ENCODE measurements at places on chromosomes 13 and 19.

DNA sequence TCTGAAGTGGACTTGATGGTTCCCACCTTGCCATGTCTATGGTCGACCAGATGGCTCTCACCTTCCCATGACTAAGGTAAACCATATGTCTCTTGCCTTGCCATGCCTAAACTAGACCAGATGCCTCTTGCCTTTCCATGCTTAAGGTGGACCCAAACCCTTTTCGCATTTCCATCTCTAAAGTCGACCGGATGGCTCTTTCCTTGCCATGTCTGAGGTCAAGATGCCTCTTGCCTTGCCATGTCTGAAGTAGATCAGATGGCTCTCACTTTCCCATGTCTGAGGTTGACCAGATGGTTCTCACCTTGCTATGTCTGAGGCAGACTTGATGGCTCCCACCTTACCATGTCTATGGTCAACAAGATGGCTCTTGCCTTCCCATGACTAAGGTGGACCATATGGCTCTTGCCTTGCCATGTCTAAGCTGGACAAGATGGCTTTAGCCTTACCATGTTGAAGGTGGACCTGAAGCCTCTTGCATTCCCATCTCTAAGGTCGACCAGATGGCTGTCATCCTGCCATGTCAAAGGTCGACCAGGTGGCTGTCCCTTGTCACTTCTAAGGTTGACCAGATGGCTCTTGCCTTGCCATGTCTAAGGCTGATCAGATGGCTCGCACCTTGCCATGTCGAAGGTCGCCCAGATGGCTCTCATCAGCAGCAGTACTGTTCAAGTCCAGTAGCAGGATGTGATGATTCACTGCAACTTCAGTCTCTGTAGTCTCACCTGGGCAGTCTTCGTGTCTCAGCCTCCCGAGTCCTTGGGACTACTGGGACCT is 1439.4 kb downstream of the UQCRFS1 start:
- no peak for DNase-seq

- DNase-seq, result no peak
These were observed 249.5 kb downstream of the COG6 start for GRCh38 chr13:39904959-39905358.

- DNase-seq, result no peak
These were observed 714.5 kb downstream of the UQCRFS1 start for GRCh38 chr19:28498404-28498976.

DNA sequence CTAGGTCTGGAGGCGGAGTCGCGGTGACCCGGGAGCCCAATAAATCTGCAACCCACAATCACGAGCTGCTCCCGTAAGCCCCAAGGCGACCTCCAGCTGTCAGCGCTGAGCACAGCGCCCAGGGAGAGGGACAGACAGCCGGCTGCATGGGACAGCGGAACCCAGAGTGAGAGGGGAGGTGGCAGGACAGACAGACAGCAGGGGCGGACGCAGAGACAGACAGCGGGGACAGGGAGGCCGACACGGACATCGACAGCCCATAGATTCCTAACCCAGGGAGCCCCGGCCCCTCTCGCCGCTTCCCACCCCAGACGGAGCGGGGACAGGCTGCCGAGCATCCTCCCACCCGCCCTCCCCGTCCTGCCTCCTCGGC is at the start of gene SLC5A5:
Gene SLC5A5 (plus strand): TSS at position 68 of the 373 bp plus-strand sequence. CDS start 375 bp downstream, outside the sequence.
- peak; percentile 58 for DNase-seq

GRCh38 chr19:32202244-32202643 is 143.2 kb upstream of the ZNF507 start:
- DNase-seq, result no peak

GRCh38 chr13:55869648-55870047 is 1271.1 kb upstream of the PRR20A start:
- DNase-seq, result no peak

DNA sequence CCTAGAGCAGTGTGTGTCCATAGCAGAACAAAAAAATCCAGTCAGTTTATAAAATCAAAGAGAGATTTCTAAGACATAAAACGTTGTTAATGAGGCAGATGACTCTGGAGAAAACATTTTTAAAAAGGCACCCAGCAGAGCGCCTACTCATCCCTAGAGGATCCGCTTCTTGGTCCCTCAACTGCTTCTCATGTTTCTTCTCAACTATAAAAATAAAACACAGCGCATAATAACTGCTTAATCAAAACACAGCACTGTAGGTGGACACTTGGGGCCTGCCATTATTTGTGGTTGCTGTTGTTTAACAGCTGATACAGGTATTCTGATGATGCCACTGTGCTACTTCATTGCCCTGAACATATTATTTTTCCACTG is 347.9 kb downstream of the FGF9 start:
- peak; percentile 19 for DNase-seq

DNA sequence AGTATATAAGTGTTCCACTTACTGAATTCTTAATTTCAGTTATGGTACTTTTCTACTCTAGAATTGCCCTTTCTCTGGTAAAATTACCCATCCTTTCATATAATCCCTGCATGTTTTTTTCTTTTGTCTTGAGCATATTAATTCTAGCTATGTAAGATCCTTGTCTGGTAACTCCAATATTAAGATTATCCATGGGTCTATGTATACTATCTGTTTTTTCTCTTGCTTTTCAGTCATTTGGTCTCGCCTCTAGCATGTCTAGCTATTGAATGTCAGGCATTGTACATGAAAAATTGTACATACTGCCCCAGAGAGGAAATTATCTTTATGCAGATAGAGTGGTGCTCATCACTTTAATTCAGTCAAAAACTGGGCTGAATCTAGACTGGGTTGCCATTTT is 50.4 kb upstream of the CALM3 start:
- no peak for DNase-seq

GRCh38 chr19:2719920-2720776 is 1.0 kb downstream of the DIRAS1 start:
- no peak for DNase-seq

DNA sequence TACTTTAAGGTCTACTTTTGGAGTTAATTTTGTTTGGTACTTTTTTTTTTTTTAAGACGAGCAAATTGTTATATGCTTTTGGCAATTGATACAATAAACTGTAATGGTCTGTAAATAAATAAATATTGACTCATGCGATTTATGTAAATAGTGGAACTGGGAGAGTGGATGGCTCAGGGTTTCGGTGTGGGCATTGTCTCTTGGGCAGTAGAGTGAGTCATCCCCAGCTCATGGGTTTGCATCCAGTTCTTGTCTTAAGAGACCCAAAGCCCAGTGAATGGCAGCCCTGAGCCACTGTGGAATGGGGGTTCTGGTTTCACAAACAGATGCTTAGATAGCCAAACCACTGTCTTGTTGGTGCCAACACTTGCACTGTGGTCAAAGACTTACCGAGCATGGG is 33.0 kb downstream of the FGF9 start:
- no peak for DNase-seq

DNA sequence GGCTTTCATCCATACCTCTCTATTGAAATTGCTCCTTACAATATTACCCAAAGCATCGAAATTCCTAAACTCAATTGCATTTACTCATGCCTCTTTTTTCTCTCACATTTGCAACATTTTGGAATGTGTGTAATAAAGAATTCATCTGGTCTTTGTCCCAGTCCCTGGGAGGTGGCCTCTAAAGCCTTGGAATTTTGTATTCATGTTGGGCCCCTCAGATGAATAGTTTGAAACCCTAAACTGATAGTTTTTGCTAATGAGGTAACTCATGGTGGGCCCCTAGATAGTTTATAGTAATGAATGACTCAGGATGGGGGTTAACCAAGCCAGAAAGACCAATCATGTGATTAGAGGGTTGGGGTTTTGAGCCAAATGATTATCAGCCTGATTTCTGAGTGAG is 490.4 kb downstream of the DIAPH3 start:
- no peak for DNase-seq

DNA sequence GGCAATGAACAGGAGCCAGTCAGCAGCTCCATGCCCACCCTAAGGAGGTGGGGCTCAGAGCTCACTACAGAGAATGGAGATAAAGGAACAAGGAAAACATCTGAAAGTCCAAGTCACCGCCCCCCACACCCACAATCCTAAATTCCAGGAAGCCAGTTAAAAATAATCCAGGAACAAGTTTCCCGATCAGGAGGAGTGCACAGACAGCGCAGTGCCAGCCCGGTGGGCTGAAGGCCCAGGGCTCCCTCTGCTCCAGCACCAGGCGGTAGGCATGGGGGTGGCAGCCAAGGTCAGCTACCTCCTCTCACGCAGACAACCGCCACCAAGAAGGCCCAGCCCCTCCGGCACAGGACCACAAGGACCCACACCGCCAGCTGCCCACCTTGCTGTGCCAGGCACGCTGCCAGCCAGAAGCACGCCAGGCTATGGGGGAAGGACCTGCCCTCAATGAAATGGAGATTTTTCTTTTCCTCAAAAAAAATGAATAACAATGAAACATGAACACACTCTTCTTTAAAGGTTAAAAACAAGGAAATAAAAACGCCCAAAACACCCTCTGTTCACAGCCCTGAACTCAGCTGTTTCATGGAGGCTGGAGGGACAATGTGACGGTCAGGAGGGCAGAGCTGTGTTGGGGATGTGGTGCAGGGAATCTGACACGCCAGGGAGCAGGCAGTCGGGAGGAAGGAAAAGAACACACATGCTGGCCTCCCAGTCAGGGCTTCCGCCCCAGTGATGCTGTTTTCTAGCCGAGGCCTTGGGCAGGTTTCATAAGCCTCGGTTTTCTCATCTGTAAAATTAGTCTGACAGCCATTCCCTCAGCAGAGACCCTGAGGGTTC is 11.0 kb downstream of the STK24 start:
- no peak for DNase-seq

- DNase-seq, result no peak
These were observed 119.1 kb upstream of the SOX1 start for GRCh38 chr13:111947876-111948275.

DNA sequence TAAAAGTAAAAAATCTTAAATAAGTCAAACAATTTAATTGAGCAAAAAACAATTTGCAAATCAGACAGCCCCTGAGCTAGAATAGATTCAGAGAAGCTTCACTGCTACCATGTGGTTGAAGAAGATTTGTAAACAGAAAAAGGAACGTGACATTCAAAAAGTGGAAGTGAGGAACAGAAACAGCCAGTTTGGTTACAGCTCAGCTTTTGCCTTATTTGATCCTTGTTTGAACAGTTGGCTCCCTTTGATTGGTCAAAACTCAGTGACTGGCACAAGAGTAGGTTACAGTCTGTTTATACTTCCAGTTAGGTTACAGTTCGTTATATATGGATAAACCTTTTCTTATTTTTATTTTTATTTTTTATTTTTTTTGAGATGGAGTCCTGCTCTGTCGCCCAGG is 5.8 kb downstream of the ZNF221 start:
- no peak for DNase-seq

- no peak for DNase-seq
These were observed 64.5 kb downstream of the RAB20 start for GRCh38 chr13:110497003-110497402.
